Activated T-helper 1 cell treated with anti-CD3 and anti-CD28 coated beads, Interleukin-12 subunit alpha, Interleukin-12 subunit beta, Interleukin-2, Interleukin-4 antibody, amounts not matched to agents 30 ng/mL and 10 ng/mL and 1 ng/mL, durations not matched to agents 14 hours and 24 hours and 36 hours (primary cell): ENCODE measurements at places on chromosomes 1 and 21.
A peak's percentile ranks its signal among the peaks of the same experiment; 100 is the strongest.

- no peak for DNase-seq
Observed at GRCh38 chr21:45938811-45939520, 42.6 kb upstream of the COL6A1 start.

- no peak for DNase-seq
Observed at GRCh38 chr1:244090645-244091044, 39.6 kb downstream of the ZBTB18 start.

- DNase-seq: no peak
Observed at GRCh38 chr1:209526137-209526536, 57.4 kb upstream of the CAMK1G start.

DNA sequence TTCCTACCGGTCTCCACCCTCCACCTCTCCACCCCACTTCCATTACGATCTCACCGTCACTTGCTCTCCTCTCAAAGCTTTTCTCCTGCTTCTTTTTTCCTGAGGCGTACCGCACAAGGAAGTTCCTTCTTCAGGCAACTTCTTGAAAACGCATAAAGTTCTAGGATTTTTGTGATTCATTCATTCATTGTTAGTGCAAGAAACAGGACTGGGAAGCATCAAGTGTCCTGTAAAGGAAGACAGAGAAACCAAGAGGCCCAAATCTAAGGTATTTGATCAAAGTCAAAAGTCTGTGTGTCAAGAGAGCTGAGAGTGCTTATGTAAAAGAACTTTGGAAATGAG, 1.3 kb upstream of the RCC2 start:
- DNase-seq: no peak

- DNase-seq: no peak
Observed at GRCh38 chr1:30618335-30618747, 105.0 kb downstream of the MATN1 start.

GRCh38 chr1:23436520-23437354, 12.2 kb upstream of the TCEA3 start:
- no peak for DNase-seq

DNA sequence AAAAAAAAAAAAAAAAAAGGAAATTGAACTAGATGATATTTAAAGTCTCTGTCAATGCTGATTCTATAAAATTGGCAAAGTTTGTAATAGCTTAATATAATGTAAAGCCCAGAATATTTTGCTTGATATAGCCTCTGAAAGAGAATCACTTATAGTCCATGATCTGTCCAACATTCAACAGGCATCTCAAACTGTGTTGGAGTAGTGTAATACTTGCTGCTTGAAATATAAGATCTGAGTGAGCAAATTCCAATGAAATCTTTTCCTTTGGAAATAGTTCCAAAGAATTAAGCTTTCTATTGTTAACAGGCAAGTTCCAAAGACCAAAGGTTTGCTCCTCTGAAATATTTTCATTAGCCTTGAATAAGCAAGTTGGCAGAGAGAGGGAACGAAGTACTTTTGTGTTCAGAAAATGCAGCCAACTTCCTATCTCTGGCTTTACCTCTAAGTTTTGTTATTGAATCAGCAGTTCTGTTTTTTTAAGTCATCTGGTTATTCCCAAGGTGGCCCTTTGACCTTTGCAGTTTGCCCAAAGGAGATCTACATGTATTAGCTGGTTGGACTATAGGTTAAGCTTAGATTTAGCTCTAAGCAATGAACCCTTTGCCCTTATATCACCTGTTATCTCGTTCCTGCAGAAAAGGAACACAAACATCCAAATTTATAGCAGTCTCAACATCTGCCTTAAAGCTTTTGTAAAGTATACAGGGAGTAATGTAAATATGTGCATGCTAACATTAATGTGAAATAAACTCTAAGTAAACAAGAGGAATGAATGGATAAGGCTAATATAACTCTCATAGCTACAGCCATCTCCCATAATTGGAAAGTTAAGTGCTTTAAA, 24.4 kb upstream of the CEP350 start:
- DNase-seq: no peak

DNA sequence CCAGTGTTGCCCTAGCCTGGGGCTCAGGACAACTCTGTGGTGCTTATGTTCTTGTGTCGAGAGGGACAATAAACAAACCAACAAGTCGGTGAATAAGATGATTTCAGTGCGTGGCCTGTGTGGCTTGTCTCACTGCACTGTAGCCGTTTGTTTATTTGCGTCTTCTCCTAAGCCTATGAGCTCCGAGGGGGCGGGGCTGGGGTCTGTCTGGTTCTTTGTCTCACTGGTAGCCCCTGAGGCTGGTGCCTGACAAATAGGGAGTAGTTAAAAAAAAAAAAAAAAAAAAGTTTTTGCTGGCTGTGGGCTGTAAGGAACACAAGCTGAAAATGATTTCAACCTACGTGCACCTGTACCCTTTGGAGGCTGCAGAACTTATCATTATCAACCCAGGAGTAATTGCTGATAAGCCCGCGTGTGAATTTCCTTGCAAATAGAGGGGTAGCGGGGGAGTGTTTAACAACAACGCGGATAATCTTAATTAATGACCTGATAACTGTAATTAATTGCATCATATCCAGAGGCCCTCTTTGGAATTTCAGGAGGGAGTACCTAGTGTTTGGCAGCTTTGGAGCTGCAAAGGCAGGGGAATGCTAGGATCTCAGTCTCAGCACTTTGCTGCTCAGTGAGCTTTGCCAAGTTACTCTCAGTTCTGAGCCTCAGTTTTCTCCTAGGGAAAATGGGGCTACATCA, 925 bp upstream of the ARHGEF10L start:
- DNase-seq: no peak

- DNase-seq: no peak
Observed at GRCh38 chr1:227174164-227174563, 144.1 kb downstream of the CDC42BPA start.

- no peak for DNase-seq
Observed at GRCh38 chr1:209454340-209454994, 129.0 kb upstream of the CAMK1G start.

DNA sequence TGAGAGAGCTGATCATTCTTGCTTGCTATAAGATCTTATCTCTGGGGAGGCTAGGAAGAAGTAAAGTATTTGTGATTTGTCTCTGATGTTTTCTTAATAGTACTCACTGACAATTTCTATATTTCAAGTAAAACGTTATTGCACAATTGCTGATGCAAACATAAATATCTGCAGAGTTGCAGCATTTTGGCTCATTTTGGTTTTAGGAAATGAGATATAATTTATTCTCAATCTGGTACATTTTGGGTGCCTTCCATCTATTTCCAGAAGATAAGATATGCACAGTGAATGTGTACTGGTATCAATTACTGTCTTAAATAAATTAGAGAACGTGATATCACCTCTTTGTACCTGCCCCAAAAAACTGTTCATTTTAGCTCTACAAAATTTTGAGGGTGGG, 1431.5 kb downstream of the BRINP3 start:
- no peak for DNase-seq

GRCh38 chr1:233061265-233061664, 110.9 kb downstream of the NTPCR start:
- DNase-seq: no peak

GRCh38 chr1:102546251-102546650, 549.5 kb upstream of the OLFM3 start:
- no peak for DNase-seq

- DNase-seq: no peak
Observed at GRCh38 chr21:35994613-35995012, 65.7 kb downstream of the SETD4 start.

DNA sequence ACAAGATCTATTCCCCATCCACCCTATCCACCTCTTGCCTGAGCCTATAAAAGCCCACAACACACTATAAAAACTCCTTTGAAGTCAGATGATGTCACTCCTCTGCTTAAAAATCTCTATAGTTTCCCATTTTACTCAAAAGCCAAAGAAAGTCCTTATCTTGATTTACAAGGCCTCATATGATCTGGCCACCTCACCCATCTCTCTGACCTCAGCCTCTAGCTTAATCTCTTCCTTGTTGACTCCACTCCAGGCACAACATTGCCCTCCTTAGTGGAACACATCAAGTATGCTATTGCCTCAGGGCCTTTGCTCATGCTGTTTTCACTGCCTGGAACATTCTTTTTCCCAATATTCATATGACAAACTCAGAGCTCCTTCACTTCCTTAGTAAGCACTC, 33.3 kb downstream of the ZNF281 start:
- no peak for DNase-seq

- no peak for DNase-seq
Observed at GRCh38 chr1:21898326-21899200, 38.5 kb downstream of the HSPG2 start.

GRCh38 chr1:191371626-191372025, 786.6 kb upstream of the RGS18 start:
- DNase-seq: no peak

DNA sequence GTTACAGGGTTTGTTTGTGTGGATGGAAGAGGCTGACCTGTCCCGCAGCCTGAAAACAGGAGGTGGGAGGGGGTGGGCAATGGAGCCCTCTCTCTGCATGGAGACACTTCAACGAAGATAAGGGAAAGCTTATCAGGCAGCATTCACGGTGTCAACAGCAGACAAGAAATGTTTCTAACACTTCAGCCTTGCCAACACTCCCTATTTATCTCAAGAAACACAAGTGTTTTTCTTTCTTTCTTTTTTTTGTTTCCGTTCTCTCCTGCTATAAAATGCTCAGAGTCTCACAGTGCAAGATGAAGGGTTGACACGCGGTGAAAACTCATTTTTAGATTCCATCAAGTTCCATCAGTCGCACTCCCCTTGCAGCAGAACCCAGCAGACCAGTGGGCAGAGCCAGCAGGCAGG, 594.4 kb downstream of the MATN1 start:
- no peak for DNase-seq

DNA sequence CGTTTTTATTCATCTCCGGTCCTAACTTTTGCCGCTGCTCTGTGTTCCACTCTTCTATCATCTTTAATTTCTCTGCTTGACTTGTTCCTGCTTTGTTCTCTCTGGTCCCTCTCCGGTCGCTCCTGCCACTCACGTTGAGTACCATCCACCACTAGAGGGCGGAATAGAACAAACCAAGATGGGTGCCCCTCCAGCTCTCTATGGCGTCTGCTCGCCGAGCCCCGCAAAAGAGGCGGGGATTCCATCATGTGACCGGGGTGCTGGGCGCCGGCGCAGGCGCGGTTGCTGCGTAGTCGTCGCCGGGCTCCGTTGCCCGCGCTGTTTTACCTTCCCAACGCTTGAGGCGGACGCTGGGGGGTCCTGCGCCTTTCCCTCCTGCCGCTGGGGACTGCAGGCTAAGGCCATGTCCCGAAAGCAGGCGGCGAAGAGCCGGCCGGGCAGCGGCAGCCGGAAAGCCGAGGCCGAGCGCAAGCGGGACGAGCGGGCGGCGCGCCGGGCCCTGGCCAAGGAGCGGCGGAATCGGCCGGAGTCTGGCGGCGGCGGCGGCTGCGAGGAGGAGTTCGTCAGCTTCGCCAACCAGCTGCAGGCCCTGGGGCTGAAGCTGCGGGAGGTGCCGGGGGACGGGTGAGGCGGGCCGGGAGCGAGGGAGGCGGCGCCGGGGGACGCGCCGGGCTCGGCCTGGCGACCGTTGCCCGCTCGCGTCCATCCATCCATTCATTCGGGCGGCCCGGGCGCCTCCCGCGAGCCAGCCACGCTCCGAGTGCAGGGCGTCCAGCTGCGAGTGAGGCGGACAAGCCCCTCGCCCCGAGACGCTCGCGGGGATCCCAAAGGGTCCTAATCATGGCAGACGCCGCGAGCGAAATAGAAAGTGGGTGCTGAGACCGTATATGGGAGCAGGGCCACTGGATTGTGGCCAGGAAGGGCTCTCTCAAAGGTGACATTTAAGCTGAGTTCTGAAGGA, at the start of gene OTUD3:
OTUD3 (plus strand) TSS at position 285 of the 961 bp plus-strand sequence; CDS start at position 404, 119 bp downstream.
- DNase-seq: peak; percentile 95

DNA sequence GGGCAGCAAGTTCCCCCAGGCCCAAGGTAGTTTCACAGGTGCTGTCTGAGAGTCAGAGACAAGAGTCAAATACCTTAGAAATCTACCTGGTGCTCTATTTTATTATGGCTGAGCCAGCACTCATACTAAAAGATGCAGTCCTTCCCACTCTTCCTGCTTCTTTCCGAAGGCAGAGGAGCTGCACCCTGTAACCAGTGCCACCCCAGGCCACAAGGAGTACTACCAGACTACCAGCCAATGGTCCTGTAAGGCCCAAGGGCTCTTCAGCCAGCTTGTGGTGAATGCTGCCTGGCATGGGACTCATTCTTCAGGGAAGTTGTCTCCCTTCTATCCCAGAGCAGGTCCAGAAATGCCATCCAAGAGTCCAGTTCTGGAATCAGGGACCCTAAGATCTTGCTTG, 203.8 kb upstream of the DUSP10 start:
- DNase-seq: no peak
